Thymus (tissue), 14 donors: ENCODE measurements at places on chromosomes 13 and 19. TPM values are rescaled to one million over a fixed set of nuclear protein-coding genes. Genes with fewer than 3 reads are reported as not detected.

DNA sequence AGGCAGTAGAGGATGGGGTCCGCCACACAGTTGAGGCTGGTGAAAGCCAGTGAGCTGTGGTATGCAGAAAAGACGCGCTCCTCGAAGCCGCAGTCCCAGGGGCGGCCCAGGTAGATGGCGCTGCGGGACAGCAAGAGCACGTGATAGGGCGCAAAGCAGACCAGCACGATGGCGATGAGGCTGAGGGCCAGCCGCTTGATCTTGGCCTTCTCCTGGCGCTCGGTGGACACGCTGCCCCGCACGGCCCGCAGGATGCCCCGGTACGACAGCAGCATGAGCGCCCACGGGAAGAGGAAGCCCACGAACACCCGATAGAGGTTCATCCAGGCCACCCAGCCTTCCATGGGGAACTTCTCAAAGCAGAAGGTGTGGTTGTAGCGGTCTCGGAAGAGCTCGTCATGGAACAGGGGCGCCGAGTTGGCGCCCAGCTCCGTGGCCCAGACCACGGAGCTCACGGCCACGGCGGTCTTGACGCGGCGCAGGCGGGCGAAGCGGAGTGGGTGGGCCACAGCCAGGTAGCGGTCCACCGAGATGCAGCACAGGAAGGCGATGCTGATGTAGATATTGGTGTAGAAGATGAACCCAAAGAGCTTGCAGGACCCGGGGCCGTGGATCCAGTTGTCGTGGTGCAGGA, 6.5 kb upstream of the OPA3 start:
- DNase-seq, result no peak

- no peak for DNase-seq
Measured at GRCh38 chr13:97135883-97136282, 86.2 kb upstream of the MBNL2 start.

DNA sequence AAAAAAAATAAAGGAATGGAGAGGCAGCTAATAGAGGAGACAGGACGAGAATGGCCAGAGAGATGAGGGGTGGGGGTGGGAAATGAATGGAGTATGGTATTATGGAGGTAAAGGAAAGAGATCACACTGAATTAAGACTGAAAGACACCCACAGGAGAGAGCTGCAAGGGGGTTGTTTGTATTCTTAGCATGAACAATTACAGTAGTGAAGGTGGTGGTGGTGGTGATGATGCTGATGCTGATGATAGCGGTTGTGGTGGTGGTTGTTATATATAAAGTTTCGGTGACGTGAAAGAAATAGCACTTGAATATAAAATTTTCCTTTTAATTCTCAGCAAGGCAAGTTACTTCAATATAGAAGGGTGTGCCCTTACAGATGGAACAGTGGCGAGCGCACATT, 2.8 kb upstream of the ADGRE3 start:
- no peak for DNase-seq

GRCh38 chr19:5080030-5080654, 111.2 kb downstream of the KDM4B start:
- no peak for DNase-seq

DNA sequence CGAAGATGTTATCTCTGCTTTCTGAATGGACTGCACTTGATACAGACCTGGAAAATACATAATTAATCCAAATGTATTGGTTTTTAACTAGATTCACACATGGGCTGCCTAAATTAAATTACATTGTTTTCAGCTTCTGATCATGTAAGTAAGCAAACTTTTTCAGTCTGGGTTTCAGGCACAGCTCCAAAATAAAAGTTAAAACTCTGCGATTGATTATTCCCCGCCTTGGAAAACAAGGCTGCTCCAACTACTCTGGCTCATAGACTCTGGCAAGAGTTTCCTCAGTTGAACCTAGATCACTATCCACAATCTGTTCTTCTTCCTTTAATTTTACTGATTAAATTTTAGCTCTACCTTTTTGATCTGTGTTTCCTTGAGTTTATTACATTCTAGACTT, 526.0 kb upstream of the SPRY2 start:
- DNase-seq, result no peak

GRCh38 chr19:13841086-13841961, 35.6 kb upstream of the NANOS3 start:
- DNase-seq, result no peak

- no peak for DNase-seq
Measured at GRCh38 chr13:72745260-72745659, 17.5 kb downstream of the BORA start.

- no peak for DNase-seq
Measured at GRCh38 chr13:101298517-101298916, 117.8 kb downstream of the NALCN start.

DNA sequence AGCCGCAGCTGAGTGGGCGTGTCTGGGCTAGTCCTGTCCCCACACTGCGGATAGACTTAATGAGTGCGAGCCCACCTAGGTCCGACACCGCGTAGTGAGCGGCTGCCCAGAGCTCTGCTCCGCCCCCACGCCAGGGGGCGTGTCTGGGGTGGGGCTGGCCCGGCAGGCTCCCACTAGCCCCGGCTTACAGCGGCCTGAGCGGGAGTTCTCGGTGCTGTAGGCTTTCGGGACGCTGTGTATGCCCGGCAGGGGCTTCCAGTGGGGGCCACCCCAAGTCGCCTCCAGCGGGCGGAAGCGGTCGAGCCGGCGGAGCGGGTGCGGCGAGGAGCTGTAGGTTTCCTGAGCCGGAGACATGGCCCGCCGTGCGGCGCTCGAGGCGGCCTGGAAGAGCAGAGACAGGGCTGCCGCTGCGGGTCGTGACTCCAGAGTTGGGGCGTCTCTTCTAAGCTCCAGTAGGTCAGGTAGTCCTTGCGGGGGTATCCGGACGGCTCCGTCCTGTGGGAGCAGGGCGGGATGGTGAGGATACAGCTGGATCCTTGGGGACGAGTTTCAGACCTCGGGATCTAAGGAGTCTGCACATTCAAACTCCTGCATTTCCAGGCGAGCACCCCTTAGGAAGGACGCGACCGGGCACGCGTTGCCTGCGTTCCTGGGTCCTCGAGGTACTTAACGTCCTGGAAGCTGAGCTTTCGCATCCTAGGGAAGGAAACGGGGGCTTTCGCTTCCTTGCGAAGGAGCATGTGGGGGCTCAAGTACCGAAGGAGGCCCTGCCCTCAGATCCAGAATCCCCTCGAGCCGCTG, 1.2 kb downstream of the CGB7 start:
- DNase-seq, result no peak

GRCh38 chr13:48161530-48162179, 66.8 kb upstream of the MED4 start:
- no peak for DNase-seq

DNA sequence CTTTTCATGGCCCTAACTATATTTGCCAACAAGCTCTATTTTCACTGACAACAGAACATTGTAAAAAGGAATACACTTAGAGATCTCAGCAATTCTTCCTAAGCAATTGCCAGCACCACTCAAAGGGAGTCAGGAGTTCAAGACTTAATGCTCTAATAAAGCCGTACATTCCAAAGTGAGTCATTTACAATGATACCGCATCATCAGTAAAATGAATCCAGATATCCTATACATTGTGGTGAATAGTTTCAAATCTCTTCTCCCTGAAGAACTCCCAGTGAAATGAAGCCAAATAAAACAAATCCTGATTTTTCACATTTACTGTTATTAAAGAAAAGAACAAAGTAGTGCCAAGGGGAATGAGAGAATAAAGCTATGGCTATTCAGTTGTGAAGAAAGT, 2898.7 kb upstream of the PCDH20 start:
- no peak for DNase-seq

GRCh38 chr13:79191501-79191900, 214.6 kb downstream of the RBM26 start:
- no peak for DNase-seq

- no peak for DNase-seq
Measured at GRCh38 chr13:90824032-90824431, 523.5 kb upstream of the MIR17HG start.

- DNase-seq, result no peak
Measured at GRCh38 chr19:56273563-56274117, 1.1 kb downstream of the EDDM13 start.

- DNase-seq, result no peak
Measured at GRCh38 chr13:42524487-42525034, 49.4 kb upstream of the TNFSF11 start.

DNA sequence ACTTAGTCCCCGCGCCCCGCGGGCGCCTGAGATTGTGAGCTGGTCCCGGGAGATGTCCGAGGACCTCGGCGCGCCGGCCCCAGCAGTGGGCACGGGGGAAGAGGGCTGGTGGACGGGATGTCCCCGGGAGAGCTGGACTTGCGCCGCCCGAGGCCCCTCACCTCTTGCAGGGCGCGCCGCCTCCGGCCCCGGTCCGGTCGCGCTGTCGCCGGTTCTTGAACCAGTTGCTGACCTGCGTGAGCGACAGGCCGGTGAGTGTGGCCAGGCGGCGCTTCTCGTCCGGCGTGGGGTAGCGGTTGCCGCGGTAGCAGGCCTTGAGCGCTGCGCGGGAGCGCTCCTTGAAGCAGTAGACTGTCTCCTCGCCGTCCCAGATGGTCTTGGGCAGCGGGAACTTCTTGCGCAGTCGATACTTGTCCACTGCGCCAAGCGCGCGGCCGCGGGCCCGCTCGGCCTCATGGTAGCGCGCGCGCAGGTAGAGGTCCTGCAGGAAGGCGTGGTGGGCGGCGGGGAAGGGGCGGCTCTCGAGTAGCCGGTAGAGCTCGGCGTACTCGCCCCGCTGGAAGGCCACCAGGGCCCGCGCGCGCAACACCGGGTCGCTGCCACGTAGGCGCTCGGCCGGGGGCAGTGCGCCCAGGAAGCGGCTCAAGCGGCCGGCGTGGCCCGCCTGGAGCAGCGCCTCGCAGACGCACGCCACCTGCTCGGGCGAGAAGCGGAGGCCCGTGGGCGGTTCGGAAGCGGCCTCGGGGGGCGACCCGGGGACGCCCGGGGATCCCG, 984 bp downstream of the SIX5 start:
- no peak for DNase-seq

DNA sequence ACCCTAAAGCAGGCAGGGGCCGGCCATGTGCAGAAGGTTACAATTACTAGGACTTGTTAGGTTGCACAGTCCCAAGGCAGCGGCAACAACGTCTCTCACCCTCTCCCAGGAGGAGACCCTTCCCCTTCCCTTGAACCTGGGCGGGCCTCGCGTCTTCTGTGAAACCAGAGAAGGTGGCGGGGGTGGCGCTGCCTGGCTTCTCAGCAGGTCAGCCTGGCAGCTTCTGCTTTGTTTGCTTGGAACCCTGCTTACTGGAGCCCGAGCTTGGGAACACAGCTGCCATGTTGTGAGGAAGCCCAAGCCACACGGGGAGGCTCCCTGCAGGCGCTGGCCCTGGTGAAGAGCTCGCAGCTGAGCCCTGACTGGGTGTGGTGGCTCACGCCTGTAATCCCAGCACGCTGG, 15.5 kb downstream of the MKNK2 start:
- DNase-seq, result no peak

- no peak for DNase-seq
Measured at GRCh38 chr13:81726037-81726726, 1385.3 kb upstream of the SPRY2 start.

DNA sequence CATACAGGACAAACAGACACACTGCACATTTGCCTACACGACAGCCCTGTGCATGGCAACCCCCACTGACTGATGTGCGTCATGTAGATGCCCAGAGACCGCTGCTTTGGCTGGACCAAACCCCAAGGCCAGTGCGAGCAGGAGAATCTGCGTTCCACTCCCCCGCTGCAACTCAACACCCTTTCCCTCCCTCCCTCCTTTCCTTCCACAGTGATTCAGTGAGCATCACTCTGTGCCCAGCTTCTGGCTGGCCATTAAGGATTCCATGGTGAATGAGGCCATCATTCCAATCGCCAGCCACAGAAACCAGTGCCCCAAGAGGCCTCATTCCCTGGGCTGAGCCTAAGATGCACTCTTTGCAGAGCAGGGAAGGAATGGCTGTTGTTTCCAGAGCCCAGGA, 61.6 kb downstream of the GSX1 start:
- no peak for DNase-seq

- DNase-seq, result no peak
Measured at GRCh38 chr13:32866921-32867320, 149.3 kb upstream of the KL start.

GRCh38 chr19:7748756-7749155, 1.4 kb upstream of the CD209 start:
- DNase-seq, result no peak

GRCh38 chr19:294341-294945, 3.2 kb upstream of the PLPP2 start:
- no peak for DNase-seq

DNA sequence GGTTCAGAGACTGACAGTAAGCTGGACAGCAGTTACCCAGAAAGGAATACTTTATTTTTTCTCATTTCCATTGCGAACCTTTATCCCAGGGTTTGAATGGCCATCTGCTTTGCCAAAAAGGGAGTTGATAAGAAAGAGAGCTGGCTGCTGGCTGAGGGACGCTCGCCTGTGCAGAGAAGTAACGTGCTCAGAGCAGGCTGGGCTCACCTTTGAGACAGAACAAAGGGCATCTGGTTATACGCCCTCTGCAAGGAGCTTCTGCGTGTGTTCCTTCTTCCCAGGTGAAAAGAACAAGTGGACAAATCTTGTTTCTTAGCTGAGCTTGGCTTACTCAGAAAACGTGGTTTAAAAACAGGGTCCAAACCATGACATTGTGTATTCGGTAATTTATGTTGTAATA, 47.4 kb downstream of the EFNB2 start:
- no peak for DNase-seq

GRCh38 chr13:67390462-67391086, 160.4 kb upstream of the PCDH9 start:
- DNase-seq, result no peak

- DNase-seq, result no peak
Measured at GRCh38 chr19:45772912-45773311, 3.9 kb upstream of the SIX5 start.

DNA sequence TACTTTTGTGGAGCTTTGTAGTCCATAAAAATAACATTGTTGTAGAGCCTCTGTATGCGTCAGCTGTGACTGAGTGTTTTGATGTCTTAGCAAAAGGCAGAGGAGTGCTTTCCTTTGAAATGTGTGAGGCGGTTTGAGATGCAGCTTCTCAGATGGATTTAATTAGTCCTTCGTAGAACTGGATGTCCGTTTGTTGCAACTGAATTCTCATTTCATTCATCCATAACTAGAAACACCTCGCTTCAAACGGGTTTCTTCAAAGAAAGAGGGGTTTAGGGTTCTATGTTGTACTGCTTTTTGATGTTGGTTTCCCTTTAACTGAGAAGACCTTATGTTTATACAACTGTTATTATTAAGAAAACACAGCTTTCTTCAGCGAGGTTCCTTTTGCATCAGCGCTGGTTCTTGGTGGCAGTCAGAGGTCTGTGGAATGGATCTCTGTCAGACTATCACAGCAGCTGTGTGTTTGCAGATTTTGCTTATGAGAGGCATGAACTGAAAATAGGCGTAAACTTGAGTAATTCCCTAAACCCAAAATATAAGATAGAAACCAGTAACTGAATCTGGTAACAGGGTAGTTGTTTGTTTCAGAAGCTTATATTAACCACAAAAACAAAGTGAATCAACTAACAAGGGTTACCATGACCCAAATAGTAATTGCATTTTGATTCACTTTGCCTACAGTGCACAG, 194.4 kb downstream of the GGACT start:
- DNase-seq, result peak; percentile 53

Gene CEP89
- total RNA-seq, result 6.8 TPM

Gene FCAR
- 0.71 TPM for total RNA-seq

Gene ZNF534
- 0.05 TPM for total RNA-seq

Gene PEX11G
- total RNA-seq, result 3.3 TPM

Gene ZNF44
- 7.1 TPM for total RNA-seq

Gene PRTN3
- total RNA-seq, result 25.2 TPM

Gene PGLYRP2
- total RNA-seq, result 0.71 TPM

Gene FREM2
- total RNA-seq, result 1.9 TPM
